ENCODE measurements at places on chromosomes 1 and 21. TPM values are rescaled to one million over a fixed set of nuclear protein-coding genes. Genes with fewer than 3 reads are reported as not detected.

SPATA21 gene
- total RNA-seq = not detected

C4BPA gene
- total RNA-seq = not detected

TTC34 gene
- 0.12 TPM for total RNA-seq

NPR1 gene
- total RNA-seq = 4.1 TPM

URB2 gene
- 11.4 TPM for total RNA-seq
